ENCODE measurements at places on chromosomes 4 and X.

DNA sequence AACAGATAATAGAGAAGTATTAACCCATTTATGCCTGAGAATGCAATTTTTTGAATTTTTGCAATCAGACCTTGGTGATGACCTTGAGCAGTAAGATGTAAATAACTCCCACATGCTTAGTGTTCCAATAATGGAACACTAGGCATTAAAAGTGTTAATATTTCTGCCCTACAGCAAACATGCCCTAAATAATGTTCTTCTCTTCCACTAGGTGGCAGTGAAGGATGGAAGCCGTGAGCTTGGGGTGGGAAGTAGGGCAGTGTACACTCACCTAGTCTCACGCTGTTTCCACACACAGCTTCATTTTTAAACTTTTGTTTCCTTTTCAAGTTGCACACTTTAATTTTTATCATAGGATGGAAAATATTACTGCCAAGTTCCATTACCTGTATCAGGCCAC lies 613.1 kb upstream of the HS3ST1 start:
- DNase-seq: no peak

- DNase-seq: no peak
Measured at GRCh38 chr4:30753316-30753715, 33.1 kb downstream of the PCDH7 start.

DNA sequence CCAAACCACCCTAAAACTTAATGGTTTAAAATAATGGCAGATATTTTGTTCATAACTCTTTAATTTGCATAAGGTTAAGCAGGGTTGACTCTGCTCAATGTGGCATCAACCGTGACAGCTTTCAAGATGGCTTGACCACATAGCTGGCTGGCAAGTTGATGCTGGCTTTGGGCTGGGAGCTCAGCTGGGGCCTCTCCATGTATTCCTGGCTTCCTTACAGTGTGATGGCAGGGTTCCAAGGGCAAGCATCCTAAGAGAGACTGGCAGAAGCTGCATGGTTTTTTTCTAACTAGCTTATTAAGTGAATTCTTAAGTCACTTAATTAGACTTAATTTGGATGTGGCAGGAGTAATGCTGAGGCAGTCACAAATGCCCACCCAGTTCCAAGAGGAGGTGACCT lies 4.5 kb downstream of the RP2 start:
- no peak for DNase-seq

DNA sequence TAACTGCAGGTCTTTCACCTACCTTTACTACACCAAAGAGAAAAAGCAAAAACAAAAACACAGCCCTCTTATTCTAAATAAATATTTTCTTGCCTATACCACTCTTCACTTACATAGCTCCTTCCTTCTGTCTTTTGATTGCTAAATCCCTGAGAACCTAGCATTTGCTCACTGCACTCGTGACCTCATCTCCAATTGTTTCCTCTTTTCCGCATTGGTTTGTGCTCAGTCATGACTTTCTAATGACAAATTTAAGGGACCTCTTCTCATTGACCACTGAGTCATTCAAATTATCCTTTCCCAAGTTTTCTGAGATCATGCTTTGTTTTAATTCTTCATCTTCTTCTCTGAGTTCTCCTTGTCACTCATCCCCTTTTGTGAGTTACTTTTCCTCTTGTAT lies 1697.1 kb downstream of the STIM2 start:
- no peak for DNase-seq

DNA sequence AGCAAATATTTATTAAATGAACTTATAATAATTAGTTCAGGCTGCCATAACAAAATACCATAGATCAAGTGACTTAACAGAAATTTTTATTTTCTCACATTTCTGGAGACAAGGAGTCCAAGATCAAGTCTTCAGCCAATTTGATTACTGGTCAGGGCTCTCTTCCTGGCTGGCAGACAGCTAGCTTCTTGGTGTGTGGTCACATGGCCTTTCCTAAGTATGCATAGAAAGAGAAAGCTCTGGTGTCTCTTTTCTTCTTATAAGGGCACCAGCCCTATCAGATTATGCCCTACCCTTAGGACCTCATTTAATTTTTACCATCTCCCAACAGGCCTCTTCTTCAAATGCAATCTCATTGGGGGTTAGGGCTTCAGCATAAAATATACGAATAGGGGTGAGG lies 438.5 kb upstream of the INTU start:
- DNase-seq: no peak

- no peak for DNase-seq
Measured at GRCh38 chr4:6357476-6357875, 87.8 kb downstream of the WFS1 start.

- DNase-seq: no peak
Measured at GRCh38 chrX:4936315-4936714, 1222.9 kb upstream of the PRKX start.

- DNase-seq: no peak
Measured at GRCh38 chrX:107970073-107970472, 12.1 kb downstream of the TEX13B start.

DNA sequence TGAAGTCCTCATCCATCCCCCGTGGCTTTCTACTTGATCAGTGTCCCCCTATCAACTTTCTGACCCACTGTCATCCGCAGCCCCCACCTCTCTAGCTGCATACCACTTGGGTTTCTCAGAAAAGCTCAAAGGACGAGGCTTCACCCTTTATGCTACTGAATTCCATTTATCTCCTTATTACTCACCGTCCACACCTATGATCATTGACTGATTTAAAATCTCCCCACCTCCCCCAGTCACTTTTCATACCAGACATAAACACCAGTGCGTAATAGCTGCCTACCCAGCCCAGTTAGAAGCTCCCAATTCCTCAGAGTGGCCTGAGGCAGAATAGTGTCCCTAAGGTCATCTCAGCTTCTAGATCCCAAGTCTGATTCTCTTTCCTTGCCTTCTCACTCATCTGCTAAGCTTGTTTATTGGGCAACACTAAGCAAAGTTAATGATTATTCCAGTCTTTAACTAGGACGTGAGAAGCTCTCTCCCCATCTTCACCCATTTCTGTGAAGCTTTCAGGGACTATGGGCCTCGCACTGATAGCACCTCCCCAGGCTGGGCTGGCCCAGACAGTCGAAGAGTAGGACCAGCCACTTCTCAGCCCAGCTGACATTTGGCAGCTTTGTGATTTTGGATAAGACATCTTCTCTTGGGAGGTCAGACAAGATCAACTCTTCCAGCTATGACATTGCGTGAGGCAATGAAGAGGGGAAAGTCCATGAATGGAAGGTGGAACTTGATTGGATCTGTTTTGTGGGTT lies 7.2 kb upstream of the DDX60L start:
- no peak for DNase-seq

GRCh38 chr4:10180927-10181744 lies 64.5 kb upstream of the WDR1 start:
- DNase-seq: no peak

DNA sequence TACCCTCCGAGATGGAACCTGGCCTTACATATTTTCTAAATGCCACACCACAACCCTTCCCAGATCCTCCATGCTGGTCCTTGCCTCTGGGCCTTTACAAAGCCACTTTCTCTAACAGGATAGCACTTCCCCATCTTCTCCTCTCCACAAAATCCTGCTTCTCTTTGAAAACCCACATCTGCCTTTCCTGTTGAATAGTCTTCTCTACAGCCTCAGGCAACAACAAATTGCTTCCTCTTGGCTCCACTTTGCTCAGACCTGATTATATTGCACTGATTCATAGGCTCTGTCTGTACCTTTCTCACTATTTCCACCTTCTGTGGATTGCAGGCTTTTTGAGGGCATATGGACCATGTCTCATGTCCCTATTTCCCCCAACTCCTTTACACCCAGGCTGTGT lies 203.7 kb upstream of the MBNL3 start:
- no peak for DNase-seq

GRCh38 chr4:166458756-166459155 lies 585.7 kb downstream of the TLL1 start:
- DNase-seq: no peak

GRCh38 chr4:106893395-106893881 lies 142.7 kb downstream of the DKK2 start:
- DNase-seq: no peak

DNA sequence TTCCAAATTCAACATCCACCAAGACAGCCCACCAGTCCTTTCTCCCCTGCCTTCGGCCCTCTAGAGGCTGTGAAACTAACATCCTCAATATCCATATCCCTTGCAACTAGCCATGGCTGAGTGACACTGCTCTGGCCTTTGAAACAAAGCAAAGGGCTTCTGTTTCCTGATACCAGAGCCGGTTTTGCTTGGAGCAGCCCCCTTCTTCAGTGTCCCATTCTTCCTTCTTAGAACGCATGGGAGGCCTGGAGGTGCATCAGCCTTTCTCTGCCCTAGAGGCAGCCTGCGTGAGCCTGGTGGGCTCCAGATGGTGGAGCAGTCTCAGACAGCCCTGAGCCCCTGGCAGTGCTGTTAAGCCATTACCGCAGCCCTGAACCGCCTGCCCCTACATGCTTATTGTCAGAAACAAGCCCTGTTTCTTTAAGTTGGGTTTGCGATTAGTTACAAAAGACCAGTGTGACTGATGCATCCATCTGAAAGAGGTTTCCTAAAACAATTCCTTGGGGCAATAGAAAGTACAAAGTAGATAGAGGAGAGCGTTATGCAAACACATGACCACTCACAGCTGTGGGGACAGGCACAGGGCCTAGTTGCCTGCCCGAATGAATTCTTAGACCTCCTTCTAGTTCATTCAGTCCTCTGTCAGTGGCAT lies 74.1 kb downstream of the EVC start:
- no peak for DNase-seq

DNA sequence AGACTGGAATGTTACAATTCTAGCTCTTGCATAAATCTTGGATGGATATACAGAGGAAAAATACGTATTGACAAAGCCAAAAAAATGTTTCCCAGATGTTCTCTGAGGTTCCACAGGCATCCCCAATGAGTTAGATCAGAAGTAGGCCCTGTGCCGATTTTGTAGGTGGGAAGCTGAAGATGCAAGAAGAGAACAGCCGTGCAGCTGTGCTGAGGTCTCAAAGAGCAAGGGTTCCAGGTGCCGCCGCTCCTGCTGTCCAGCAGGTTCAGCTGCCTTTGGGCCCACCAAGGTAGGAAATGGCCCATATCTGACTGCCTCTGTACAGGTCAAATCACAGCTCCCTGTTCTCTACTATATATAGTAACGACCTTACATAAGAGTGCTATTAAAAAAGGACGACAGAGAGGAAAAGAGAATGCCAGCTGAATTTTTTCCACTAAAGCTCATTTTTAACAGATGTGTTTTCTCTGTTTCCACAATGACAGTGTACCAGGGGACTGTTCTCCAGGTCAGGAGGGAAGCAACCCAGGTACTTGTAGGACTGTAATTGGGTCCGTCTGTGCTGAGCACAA lies 155.6 kb downstream of the CBR4 start:
- DNase-seq: no peak

GRCh38 chr4:168118116-168118655 lies 25.8 kb downstream of the ANXA10 start:
- no peak for DNase-seq

DNA sequence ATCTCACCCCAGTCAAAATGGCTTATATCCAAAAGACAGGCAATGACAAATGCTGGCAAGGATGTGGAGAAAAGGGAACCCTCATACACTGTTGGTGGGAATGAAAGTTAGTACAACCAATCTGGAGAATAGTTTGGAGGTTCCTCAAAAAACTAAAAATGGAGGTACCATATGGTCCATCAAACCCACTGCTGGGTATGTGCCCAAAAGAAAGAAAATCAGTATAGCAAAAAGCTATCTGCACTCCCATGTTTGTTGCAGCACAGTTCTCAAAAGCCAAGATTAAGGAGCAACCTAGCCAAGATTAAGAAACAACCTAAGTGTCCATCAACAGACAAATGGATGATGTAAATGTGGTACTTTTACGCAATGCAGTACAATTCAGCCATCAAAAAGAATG lies 70.7 kb downstream of the DCAF12L1 start:
- no peak for DNase-seq

DNA sequence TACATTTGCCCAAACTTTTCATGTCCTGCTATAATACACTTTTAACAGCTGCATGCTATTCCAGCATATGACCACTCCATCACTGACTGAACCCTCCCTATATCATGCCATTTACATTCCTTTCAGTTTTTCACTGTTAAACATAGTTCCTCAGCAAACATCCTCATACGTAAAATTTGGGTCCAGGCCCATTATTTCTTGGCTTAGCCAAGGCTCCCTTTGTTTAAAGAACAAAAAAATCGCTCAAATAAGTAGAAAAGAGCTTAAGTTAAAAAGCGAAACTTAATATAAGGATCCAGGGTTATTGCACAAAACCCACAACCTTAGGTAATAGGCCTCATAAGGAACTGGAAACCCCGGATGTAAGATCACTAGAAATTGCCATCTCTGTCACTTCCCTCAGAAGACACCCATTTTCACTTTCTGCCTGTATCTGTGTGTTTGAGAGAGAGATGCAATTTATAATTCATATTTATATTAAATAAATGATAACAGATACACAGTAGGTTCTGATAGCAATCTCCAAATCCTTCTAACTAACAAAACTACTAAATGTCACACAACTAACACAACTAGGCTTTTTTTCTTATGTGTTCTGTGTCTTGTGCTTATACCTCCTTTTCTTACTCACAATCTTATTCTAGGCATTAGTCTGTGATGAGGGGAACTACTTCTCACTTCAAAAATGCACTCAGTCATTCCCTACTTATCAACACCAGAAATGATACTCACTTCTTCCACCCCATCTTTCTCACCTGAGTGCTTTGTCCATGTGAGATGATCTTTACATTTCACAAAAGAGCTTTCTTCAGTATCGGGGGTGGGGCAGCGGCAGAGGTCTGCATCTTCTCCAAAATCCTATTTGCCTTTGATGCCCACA lies 59.9 kb upstream of the FAM241A start:
- DNase-seq: no peak

- no peak for DNase-seq
Measured at GRCh38 chr4:4542774-4543485, 1.1 kb upstream of the STX18 start.

GRCh38 chr4:4919927-4920326 lies 60.5 kb downstream of the MSX1 start:
- no peak for DNase-seq

DNA sequence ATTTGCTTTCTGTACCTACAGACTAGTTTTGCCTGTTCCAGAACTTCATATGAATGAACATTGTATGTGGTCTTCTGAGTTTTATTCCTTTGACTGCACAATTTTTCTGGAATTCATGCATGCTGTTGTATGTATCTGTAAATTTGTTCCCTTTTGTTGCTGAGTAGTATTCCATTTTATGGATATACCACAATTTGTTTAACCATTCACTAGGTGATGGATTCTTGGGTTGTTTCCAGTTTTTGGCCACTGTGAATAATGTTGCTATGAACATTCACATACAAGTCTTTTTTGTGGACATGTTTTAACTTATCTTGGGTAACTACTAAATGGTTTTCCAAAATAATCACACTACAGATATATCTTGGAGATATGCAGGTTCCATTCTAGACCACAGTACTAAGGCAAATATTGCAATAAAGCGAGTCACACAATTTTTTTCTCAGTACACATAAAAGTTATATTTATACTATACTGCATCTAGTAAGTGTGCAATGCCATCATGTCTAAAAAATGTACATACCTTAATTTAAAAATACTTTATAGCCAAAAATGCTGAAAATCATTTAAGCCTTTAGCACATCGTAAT lies 58.7 kb downstream of the TSPAN5 start:
- DNase-seq: no peak

GRCh38 chrX:70485466-70485865 lies 40.8 kb downstream of the DLG3 start:
- no peak for DNase-seq

- no peak for DNase-seq
Measured at GRCh38 chr4:70158576-70158975, 4.5 kb downstream of the PRR27 start.

Measured in stimulated activated CD4-positive, alpha-beta T cell treated with anti-CD3 and anti-CD28 coated beads, Interleukin-12 subunit alpha, Interleukin-12 subunit beta, amount 100 ng/mL, for 24 hours (primary cell).